ENCODE measurements at places on chromosomes 11 and 22.

DNA sequence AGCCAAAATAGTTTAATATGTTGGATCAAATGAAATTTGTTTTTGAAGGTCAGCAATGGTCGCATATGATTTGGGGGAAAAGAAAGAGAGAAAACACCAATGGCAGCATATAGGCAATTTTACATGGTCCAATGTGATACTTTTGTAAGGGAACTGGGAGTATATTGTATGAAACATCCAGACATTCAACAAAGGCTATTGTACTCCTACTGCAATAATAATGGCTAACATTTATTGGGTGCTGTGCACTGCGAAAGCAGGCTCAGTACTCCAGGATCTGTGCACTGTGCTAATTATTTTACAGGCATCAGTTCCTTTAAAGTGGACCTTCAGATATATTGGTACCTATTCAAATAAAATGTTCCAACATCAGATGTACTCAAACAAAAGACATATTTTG, 5.9 kb upstream of the OR10V1 start:
- no peak for DNase-seq

GRCh38 chr11:77418971-77419597, 54.8 kb downstream of the PAK1 start:
- DNase-seq, result no peak

- no peak for DNase-seq
Measured at GRCh38 chr11:2390725-2391151, 9.8 kb upstream of the TSSC4 start.

GRCh38 chr11:57370251-57370650, 10.7 kb downstream of the PRG3 start:
- DNase-seq, result no peak

DNA sequence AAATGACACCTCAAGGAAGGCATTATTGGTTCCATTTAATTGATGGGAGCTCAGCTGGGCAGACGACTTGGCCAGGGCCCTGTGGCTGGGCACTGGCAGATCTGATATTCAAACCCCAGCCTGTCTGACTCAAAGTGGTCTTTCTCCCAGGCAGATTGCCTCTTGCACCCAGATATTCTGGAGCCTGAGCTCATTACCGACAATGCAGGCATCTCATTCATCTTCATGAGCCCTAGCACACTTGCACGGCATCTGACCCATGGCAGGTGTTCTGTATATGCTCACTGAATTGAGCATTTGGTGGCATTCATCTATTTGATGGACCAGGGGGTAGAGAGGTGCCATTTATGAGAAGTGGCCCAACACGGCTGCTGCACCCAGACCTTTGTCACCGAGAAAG, 193.1 kb downstream of the DSCAML1 start:
- no peak for DNase-seq

DNA sequence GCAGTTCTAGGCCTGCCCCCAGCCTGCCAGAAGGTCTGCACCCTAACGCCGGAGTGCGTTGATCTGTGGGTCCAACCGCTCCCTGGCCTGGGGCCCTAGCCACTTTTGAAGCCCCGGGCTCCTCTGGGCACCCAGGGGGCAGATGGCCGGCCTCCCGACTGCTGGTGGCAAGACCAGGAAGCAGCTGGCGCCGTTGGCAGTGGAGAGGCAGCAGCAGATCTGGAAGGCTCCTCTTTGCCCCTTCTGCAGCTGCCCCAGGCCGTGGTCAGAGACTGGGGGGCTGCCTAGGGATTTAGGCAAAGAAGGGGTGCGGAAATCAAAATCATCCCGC, 445 bp upstream of the VWCE start:
- DNase-seq, result no peak

DNA sequence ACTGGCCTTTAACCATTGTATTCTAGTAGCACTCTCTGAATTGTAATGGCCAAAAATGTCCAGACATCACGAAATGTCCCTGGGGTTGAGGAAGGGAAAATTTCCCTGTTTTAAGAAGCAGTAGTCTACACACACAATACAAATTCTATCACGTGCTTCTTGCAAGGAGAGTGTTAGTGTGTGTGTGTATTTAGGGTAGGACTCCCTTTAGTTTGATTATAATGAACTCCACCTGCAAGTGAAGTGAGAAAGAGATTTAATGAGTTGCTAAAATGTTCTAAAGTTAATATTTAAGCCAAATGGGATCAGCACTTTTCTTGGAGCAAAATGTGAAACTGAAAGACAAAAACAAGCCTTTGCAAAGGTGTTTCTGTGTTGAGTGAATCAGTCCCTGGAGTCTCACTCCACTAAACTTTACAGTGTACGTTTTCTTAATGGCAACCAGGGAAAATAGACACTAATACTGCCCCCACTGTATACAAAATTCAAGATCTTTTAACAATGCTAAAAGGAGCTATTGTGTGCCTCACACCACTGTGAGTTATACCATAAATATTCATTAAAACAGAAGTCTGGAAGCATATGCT, 590.3 kb upstream of the TENM4 start:
- no peak for DNase-seq

GRCh38 chr11:79209540-79210266, 231.1 kb downstream of the TENM4 start:
- no peak for DNase-seq

DNA sequence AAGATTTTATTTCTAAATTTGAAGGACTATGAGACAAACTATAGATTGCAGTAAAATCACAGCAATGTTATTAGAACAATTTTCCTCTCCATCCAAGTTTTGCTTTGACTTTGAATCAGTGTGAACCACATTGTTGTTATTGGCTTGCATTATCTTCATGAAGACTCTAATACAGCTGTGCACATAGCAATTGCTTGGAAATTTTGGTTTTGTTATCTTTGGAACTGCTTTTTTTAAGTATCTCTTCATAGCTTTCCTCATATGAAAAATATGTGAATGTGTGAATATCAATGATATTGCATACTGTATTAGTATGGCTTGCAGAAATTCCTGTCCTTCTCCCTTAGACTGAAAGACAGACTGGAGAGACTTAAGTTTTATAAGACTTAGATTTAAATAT, 666.6 kb downstream of the LUZP2 start:
- DNase-seq, result no peak

DNA sequence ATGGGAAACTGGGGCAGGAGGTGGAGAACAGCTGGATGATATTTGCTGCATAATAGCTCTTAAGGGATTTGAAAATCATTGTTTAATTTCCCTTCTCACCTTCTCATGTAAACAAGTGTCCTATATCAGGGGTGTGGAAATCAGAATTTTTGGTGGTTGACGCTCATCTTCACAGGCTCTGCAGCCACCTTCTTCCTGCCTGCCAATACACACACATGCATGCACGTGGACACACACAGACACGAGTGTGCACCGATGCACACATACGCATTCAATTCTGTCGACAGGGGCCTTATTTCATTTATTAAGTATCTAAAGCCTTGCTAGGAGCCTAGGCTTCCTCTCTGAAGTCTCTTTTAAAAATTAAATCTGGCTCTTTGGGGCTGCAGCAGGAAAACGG, 349.4 kb upstream of the NCAM1 start:
- DNase-seq, result no peak

DNA sequence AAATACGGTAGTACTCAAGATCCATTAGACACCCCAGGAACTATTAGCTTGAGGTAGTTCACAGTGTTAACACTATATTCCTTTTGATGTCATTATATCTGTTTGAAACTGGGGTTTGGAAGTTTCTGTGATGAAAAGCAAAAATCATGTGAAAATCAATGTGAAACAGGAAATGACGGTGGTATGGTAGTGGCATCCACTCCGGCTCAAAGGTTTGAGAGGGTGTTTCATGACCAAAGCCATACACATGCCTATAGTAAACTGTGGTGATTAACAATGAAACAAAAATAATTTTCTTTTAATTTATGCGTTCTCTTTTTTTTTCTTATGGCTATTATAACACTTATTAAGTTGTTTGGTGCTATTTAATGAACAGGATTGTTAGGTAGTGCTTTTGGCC, 10.9 kb downstream of the RAB38 start:
- DNase-seq, result no peak

DNA sequence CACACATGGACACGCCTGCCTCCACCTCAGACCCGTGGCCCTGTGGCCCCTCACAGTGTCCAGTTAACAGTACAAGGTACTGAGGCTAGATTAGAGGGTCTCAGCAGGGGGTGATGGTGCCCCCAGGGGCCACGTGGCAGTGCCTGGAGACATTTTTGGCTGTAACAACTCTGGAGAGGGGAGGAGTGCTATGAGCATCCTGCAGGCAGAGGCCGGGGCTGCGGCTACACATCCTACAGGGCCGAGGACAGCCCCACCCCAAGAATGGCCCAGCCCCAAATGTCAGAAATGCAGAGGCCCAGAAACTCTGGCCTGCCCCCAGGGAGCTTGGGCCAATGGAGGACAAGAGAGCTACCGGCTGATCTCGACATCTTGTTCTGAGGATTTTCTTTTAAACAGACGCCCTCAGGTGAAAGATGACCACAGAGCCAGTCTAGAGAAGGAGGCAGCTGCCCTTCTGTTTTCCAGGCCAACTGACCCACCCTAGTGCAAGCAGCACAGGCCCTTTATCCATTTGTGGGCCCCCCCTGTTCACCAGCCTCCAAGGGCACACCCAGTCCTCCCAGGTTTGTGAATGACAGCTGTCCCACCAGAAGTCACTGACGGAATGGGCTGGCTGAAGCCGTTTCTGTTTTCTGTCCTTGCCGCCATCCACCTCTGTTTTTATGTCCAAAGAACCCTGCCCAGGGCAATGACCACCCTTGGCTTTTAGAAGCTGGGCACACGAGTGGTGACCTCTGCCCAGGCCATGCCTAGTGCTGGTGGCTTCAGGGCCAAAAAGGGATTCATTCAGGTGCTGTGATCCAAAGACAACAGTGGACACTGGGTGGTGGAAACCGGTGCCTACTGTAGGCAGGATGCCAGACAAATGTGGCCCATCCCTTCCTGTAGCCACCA, 85.2 kb upstream of the LINC01488 start:
- peak; percentile 34 for DNase-seq

DNA sequence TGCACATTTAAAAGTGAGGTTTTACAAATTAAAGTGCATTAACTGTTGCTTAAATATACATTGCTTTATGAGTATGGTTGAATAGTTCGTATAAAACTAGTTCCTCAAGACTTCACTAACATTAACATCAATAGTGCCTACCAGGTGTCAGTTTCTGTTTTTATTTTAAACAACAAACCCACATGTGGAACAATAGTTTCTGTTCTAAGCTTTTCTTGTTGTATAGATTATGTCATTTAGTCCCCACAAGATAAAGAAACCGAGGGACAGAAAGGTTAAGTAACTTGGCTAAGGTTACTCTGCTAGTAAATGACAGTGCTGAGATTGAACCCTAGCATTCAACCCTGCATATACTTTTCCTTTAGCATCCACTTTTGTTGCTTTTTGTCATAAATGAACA, 41.4 kb upstream of the ST14 start:
- no peak for DNase-seq

DNA sequence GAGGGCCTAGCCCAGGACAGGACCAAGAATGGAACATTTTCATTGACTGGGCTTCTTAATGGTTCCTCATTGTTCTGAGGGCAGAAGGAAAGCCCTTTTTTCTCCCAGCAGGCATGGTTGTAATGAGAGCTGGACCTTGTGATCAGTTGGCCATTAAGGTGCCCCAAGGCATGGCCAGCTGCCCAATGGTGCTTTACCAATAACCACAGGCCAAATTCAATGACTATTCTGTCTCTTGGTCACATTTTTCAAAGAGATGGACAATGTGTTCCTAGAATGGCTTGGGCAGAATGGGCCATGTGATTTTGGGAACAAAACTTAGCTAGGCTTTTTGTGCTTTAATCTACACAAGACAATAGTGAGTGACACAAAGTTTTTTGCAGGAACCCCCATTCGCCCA, 7.3 kb downstream of the NAV2 start:
- DNase-seq, result no peak

GRCh38 chr11:119051440-119052162, 5.4 kb downstream of the HYOU1 start:
- no peak for DNase-seq

- no peak for DNase-seq
Measured at GRCh38 chr11:111540114-111540936, at the start of gene LAYN. LAYN (plus strand) TSS chr11:111540720; CDS start chr11:111540844, 124 bp downstream.

DNA sequence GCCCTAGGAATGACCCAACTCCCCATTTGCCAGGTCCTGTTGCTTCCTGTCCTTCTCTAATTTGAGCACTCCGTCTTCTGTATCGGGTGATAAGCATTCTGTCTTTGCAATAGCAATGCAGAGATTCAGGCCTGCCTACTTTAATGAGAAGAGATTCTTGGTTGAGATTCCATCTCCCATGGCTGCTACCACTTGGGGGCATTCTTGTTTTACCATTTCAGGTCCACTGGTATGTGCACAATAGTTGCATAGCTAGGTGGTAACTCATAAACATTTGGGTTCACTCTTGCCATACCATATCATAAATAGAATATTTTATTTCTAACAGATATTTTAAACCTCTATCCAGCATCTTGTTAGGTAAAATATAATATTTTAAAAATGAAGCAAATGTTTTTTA, 34.4 kb upstream of the CALCB start:
- DNase-seq, result no peak

GRCh38 chr11:12172493-12173013, 62.2 kb downstream of the MICAL2 start:
- DNase-seq, result no peak

- no peak for DNase-seq
Measured at GRCh38 chr22:30309951-30310741, 16.6 kb downstream of the TBC1D10A start.

- no peak for DNase-seq
Measured at GRCh38 chr11:91174193-91174592, 951.3 kb upstream of the CHORDC1 start.

DNA sequence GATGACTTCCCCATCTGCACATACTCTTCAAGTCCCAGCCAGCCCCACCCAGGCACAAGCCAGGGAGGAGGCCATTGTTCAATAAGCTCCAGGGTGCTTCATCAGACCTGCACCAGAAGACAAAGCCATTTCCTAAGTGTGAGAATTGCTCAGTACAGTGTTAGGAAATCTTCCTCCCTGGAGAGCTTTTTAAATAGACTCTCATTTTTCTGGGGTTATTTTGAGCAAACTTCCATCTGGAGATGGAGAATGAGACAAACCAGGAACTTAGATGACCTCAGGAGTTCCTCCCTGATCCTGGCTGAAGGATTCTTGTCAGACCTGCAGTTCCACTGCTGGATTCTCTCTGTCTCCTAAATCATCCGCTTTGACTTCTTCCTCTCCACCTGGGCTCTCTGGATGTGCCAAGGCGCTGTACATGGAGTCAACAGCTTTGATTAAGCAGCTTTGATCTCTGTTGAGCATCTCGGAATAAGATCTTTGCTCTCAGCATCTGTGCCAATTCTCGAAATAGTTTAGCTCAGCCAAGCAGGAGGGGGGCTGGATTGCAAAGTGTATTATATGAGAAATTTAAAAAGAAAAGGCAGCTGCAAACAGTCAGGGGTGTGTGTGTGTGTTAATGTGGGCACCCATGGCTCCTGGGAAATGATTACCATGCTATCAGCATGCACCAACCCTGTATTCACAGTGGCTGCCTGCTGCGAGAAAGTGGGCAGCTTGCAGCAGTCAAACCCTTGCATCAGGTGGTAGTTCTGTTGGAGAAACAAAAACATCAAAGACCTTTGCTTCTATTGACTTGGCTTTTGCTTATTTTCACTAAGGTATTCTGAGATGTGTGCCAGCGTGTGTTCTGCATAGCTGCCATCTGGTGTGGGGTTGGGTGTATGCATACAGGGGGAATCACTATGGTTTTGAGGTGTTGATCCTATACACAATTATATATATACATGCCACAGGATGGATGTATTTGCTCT, 70.2 kb upstream of the NAV2 start:
- no peak for DNase-seq

GRCh38 chr11:115926138-115926537, 421.9 kb upstream of the CADM1 start:
- no peak for DNase-seq
